Caco-2 (cell line): ENCODE measurements at places on chromosomes 7 and 10. TPM values are rescaled to one million over a fixed set of nuclear protein-coding genes. Genes with fewer than 3 reads are reported as not detected.
A peak's percentile ranks its signal among the peaks of the same experiment; 100 is the strongest.

HSPA12A gene
- 22.9 and 27.0 TPM in 2 replicates for total RNA-seq

AMPH gene
- total RNA-seq = not detected in 2 replicates

PGAM2 gene
- not detected in 2 replicates for total RNA-seq

SPDYE9 gene
- not detected in 2 replicates for total RNA-seq

SVOPL gene
- total RNA-seq = 0.27 TPM in 1 of 2 replicates, not detected in the other

PTN gene
- total RNA-seq = 4.3 and 9.2 TPM in 2 replicates

DNA sequence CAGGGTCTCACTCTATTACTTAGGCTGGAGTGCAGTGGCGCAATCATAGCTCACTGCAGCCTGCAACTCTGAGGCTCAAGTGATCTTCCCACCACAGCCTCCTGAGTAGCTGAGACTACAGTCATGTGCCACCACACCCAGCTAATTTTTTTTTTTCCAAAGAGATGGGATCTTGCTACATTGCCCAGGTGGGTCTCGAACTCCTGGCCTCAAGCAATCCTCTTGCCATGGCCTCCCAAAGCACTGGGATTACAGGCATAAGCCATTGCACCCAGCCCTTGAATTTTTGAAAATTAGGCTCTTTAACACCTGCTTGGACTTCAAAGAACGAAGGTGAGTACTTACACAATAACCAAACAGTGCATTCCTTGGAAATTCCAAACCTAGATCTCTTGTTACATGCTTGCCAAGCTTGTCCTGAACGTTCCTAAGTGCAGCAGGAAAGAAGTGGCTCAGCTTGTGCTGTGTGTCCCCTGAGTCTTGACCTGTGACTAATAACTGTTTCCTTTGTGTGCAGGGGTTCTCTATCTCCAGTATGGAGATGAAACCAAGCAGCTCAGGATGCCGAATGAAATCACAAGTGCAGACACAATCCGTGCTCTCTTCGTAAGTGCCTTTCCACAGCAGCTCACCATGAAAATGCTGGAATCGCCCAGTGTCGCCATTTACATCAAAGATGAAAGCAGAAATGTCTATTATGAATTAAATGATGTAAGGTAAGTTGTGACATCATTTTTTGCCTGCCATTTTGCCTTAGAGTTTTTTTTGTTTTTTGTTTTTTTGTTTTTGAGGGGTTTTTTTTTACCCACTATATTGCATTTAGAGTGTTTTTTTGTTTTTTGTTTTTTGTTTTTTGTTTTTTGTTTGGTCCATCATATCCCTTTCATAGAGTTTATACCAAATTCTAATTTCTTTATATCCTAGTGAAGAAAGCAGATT lies 223.8 kb downstream of the KIAA1217 start:
- peak; percentile 89 for DNase-seq
- H3K4me3 ChIP-seq = no peak overlapping the region
- peaks cover 3% of the 10 kb centered on the region; the same call in 1 of the 2 replicates for H3K36me3 ChIP-seq
- peaks cover 60% of the 10 kb centered on the region for H3K4me1 ChIP-seq

DNA sequence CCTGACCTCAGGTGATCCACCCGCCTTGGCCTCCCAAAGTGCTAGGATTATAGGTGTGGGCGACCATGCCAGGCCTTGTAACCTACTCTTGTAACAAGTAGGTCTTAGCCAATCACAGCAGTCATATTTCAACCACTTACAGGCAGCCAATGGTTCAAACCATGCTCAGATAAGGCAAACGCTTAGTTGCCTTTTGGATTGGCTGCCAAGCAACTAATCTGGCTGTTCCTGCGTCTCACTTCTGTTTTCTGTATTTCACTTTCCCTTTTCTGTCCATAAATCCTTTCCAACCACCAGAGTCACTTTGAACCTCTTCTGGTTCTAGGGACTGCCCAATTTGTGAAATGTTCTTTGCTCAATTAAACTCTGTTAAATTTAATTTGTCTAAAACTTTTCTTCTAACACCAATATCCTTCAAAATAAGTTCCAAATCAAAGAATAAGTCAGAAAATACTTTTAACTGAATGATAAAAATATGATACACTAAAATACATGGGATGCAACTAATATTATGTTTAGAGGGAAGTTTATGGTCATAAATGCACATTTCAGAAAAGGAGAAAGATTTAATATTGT lies 19.1 kb upstream of the PRF1 start:
- no peaks in the 10 kb centered on the region for H3K4me1 ChIP-seq
- H3K27ac ChIP-seq = no peak overlapping the region
- no peaks in the 10 kb centered on the region for H3K36me3 ChIP-seq
- H3K4me3 ChIP-seq = no peak overlapping the region
- DNase-seq = no peak

DNA sequence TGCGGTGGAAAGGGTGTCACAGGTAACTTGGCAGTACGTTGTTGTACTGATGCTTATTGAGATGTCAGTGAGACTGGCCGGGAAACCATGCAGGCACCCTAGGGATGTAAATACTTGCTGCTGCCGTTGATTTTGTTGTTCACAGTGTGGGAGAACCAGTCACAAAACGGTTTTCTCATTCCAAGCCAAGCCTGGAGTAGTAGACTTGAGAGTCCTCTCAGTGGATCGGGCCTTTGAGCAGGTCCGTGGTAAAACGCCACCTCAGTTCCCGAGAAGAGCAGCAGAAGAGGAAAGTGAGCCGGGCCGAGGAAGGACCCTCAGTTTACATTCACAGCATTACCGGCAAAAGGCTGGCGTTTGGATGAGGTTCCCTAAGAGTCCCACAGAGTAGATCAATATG lies 1.1 kb downstream of the JAKMIP3 start:
- H3K4me3 ChIP-seq = no peak overlapping the region
- peak overlapping the region; percentile 79 for H3K27ac ChIP-seq
- H3K27me3 ChIP-seq = no peaks in the 10 kb centered on the region
- no peaks in the 10 kb centered on the region; the same call in 1 of the 2 replicates for H3K4me1 ChIP-seq
- DNase-seq = no peak
- H3K36me3 ChIP-seq = no peaks in the 10 kb centered on the region; the same call in 1 of the 2 replicates

DNA sequence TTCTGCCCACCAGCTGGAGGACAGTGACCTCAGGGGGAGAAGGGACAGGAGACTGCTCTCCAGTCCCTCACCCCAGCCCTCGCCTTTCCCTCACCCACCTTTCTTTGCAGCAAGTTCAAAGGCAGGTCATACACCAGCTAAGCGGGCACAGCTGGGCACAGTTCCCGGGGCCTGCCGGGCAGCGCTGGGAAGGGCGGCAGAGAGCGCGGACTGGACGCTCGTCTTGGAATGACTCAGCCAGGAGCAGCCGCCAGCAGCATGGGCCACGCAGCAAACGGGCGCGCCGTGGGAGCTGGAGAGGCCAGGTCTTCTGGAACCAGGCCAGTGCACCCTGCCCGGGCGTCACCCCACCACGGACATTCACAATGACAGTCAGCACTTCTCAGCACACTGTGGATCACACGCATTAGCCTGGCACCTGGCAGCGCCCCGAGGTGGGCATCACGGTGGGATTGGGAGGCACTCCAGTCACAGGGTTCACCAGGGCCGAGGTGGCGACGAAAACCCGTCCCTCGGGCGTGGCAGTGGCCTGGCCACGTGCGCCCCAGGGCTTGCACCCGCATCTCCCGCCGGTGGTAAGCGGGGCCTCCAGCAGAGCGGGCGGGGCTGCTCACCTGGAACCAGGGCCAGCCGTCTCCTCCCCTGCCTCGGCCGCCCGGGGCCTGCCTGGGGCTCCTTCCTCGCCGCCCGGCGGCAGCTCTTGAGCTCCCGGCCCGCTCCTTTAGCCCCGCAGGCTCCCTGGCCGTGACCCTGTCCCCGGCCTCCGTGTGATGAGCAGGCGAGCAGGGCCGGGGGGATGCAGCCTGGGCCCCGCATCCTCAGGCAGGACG lies 29.0 kb upstream of the WDFY4 start:
- no peaks in the 10 kb centered on the region for H3K36me3 ChIP-seq
- peaks cover 1% of the 10 kb centered on the region; the same call in 1 of the 2 replicates for H3K27me3 ChIP-seq
- peak overlapping the region; percentile 55 for H3K4me3 ChIP-seq
- DNase-seq = no peak
- no peak overlapping the region for H3K27ac ChIP-seq

- no peaks in the 10 kb centered on the region for H3K36me3 ChIP-seq
- H3K4me1 ChIP-seq = no peaks in the 10 kb centered on the region
- no peak overlapping the region for H3K4me3 ChIP-seq
- DNase-seq = no peak
- no peak overlapping the region for H3K27ac ChIP-seq
Observed at GRCh38 chr7:29871787-29872398, 65.6 kb downstream of the WIPF3 start.

DNA sequence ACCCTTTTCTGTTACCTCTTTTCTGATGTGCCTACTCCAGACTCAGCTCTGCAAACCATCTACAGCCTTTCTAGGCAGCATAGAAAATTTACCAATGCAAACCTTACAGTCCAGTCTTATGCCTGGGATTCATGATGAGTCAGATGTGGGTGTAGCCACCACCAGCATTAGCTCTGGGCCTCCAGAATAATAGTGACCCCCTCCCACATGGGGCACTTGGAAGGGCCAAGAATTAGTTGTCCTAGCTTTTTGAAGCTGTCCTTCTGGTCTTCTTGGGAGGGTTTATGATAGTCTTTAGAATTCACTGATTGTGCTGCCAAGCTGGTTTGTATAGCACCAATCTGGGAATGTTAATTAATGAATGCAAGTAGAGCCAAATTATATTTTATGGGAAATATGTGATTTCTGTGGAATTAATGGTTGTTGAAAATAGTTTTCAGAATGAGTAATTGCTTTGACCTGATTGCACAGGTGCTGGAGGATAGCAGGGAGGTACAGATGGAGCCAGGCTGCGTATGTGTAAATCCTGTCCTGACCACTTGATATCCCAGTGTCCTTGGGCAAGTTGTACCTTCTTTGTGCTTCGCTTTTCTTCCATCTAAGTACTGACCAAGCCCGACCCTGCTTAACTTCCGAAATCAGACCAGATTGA lies 94.8 kb downstream of the CPED1 start:
- no peaks in the 10 kb centered on the region for H3K36me3 ChIP-seq
- peaks cover 5% of the 10 kb centered on the region; the same call in 1 of the 2 replicates for H3K4me1 ChIP-seq
- H3K27ac ChIP-seq = no peak overlapping the region
- no peaks in the 10 kb centered on the region for H3K27me3 ChIP-seq
- no peak for DNase-seq

GRCh38 chr7:99313204-99313573 lies 12.5 kb upstream of the ARPC1A start:
- H3K4me3 ChIP-seq = no peak overlapping the region
- DNase-seq = no peak
- no peak overlapping the region for H3K27ac ChIP-seq

DNA sequence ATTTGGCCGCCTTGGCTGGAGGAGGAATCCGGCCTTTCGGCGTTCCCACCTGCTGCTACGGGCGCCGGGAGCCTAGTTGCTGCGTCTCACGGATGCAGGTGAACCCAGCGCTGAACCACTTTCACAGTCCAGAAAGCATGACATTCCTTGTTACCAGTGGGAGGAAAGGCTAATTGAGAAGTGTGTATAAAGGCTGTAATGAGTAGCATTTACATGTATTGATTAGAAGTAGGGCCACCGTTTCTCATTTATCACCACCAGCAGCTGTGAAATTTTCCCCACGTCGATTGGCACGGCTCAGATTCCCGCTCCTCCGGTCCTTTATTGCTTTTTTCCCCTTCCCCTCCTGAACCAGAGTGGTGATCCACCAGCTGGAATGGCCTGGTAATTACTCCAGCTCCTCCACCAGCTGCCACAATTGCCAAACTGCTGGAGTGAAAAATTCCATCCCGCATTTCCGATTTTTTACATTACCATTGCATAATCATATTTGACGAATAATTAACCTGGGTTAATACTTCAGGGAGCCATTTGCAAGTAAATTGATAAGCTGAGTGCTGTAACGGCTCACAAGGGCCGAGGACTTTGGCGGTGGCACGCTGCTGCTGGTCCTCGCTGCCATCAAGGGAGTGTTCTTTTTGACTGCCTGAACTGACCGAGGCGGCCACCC lies 153.3 kb downstream of the POU6F2 start:
- H3K27me3 ChIP-seq = no peaks in the 10 kb centered on the region
- no peak overlapping the region for H3K27ac ChIP-seq
- no peaks in the 10 kb centered on the region; the same call in 1 of the 2 replicates for H3K4me1 ChIP-seq
- DNase-seq = peak; percentile 5
- no peak overlapping the region for H3K4me3 ChIP-seq

DNA sequence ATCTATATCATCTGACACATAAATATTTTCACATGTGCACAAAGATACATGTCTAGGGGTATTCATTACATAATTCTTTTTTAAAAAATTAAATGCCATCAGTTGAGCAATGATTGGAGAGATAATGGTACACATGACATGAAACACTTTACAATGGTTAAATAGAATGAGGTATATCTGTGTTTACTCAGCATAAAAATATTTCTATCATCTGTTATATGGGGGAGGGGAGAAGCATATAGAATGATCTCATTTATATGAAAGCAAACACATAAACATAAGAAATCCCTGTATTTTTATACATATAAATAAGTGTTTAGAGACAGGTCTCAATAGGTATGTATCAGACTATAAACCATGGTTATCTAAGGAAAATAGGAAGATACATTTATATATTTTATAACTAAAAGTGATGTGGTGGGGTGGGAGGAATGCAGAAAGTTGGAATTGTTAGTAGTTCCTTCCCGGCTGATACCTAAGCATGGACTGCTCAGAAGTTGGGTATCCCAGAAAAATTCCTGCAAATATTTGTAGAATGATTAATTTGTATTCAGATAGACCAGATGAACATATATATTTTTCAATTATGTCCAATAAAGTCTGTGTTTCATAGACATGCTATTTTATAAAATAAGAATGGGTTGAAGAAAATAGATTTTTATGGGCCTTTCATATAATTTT lies 75.1 kb downstream of the SHOC2 start:
- no peak overlapping the region for H3K27ac ChIP-seq
- DNase-seq = no peak
- no peaks in the 10 kb centered on the region for H3K36me3 ChIP-seq
- no peak overlapping the region for H3K4me3 ChIP-seq
- H3K4me1 ChIP-seq = no peaks in the 10 kb centered on the region
